ENCODE measurements at places on chromosomes 7 and 10.
A peak's percentile ranks its signal among the peaks of the same experiment; 100 is the strongest.

DNA sequence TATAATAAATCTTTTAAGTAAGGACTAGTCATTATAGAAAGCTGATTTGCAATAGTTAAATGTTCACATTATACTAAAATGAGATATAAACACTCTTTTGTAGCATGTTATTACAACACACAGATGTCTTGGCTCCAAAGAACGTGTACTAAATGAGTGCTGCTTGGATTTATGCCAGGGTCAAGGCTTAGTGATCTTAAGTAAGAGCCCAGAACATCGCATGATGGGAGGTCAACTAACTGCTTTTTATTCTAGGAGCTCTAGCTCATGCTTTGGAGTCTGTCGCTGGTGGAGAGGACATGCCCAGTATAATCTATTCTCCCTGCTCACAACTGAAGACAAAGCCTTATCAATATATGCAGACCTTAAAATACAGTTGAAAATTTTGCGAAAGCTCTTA is 315.1 kb downstream of the BBS9 start:
- DNase-seq = no peak

- no peak for DNase-seq
These were observed 8.1 kb upstream of the PRKG1 start for GRCh38 chr10:51066231-51066630.

DNA sequence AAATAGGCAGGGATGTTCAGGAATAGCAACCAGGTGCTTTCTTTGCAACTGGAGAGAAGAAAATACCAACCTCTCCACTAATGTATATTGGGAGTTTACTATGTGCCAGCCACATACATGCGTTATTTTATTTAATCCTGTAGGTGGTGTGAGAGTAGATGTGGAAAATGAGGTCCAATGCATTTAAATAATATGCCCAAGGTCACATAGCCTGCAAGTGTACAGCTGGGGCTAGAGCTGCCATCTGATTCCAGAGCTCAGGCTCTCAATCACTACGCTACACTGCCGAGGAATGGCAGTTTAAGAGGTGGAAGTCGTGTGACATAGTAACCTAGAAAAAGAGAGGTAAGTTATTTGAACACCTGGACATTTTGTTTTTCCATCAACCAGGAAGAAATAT is 277.0 kb downstream of the EXOC4 start:
- DNase-seq = no peak

DNA sequence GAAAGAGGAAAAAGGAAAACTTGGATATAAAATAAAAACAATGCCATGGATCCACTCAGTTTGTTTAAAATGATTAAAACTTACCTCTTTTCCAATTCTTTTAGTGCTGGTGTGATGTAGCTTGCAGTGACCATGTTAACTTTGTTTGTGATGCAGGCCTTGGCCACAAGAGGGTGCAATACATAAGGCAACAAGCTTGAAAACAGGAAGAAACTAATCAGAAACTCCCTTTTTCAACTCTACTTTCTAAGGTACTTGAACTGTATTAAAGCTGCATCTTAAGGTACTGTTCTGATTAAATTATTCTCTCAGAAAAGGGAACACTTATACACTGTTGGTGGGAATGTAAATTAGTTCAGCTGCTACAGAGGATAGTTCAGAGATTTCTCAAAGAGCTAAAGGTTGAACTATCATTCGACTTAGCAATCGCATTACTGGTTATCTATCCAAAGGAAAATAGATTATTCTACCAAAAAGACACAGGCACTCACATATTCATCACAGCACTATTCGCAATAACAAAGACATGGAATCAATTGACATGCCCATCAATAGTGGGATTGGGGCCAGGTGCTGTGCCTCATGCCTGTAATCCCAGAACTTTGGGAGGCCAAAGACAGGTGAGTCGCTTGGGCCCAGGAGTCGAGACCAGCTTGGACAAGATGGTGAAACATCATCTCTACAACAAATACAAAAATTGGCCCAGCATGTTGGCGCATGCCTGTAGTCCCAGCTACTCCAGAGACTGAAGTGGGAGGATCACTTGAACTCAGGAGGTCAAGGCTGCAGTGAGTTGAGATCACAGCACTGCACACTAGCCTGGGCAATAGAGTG is 50.9 kb downstream of the AASS start:
- peak; percentile 65 for DNase-seq

DNA sequence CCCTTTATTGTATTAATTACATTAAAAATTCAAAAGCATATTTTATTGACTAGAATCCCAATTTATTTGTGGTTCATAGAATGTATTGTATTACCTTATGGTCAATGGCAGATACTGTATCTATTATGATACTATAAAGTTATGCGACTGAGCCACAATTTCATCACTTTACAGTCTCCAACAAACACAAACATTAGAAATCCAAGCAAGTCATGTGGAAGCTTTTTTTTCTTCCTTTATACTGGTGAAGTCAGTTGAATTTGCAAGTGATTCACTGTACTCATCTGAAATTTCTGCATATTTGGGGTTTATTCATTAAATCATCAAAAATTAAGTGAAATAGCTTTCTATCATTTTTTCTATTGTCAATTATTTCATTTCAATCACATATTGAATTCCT is 54.3 kb downstream of the BMPER start:
- peak; percentile 33 for DNase-seq
